Activated T-cell treated with anti-CD3 and anti-CD28 coated beads for 24 hours (primary cell): ENCODE measurements at places on chromosomes 16 and 17.

DNA sequence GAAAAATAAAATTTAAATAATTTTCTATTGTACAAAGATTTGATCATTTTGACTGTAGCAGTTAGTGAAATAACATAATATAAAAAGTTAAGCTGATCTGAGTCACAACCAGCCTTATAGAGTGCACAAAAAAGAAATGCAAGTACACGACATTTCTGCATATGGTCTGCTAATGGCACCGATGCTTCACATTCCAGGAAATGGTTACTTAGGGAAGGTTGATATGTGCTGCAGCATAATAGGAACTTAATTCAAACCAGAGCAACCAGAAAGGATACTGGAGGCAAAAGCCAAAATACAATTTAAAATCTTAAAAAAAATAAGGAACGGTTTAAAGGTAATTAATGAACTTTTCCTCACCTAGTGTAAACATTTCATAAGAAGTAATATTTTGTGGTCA is 10.0 kb upstream of the CFDP1 start:
- no peak for DNase-seq

DNA sequence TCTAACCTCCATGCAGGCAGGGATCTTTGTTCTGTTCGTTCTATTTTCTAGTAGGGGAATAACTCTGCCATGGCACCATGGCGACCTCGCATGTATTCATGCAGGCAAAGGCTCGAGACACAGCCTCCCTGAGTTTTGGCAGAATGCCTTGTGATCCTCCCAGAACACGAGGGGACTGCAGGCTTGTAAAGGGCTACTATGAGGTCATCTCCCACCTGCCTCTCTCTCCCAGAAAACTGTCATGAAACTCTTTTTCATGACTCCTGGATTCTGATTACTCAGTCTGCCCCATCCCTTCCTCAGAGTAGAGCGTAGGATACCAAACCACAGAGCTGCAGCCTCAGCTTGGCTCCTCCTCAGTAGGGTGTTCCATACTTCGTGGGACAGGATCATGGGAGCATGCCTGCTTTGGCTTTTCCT is 64.3 kb downstream of the IGF2BP1 start:
- DNase-seq, result no peak

DNA sequence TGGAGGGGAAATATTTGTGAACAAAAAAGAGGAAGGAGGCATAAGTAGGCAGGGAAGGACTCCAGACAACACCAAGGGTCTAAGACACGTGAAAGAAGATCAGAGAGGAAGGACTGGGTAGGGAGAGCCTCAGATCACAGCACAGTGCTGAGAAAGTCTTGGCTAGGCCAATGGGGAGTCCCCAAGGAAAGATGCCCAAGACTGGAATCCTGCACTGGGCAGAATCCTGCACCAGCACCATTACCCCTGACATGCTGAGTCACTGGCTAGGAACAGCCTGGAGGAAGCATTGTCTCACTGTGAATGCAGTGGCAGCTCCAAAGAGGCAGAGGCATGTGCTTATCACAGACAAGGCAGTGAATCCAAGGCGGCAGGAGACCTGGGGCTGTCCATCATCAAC is 19.2 kb downstream of the CLEC19A start:
- no peak for DNase-seq

DNA sequence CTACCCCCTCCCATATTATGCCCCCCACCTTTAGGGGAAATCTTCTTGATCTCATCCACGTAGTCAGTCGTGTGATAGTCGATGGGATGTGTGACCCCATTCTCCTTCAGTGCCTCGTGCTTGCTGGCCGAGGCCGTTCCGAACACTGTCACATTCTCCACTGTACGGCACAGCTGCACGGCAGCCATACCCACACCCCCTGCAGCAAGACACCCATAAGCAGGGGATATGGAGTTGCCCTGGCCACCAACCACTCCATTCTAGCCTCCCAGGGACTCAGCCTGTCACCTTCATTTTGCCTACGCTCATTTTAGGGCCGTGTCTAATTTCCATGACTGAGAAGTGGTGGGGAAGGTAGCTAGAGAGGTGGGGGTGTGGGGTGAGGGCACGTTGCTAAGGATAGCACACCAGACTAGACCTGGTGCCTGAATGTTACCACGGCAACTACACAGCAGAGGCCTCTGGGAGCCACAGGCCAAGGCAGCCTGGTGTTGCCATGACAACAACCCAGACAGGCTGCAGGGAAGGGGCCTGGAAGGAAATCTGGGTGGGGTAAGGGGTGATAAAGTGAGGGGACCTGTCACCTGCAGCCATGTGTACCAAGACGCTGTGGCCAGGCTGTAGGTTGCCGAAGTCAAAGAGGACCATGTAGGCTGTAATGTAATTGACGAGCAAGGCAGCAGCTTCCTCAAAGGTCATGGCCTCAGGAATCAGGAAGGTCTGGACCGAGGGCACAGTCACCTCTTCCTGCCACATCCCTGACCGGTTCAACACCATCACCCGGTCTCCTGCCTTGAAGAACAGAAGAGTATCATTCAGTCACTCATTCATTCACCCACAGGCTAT is 4.0 kb downstream of the VAT1 start:
- DNase-seq, result no peak

GRCh38 chr17:60318326-60318725 is 73.6 kb downstream of the USP32 start:
- no peak for DNase-seq

- no peak for DNase-seq
Observed at GRCh38 chr16:71426880-71427615, 14.8 kb downstream of the TLE7 start.
